Activated T-helper 2 cell treated with anti-CD3 and anti-CD28 coated beads, Interferon-gamma antibody, Interleukin-2, Interleukin-4, amounts not matched to agents 10 μg/mL and 5 μg/mL and 100 μg/mL, durations not matched to agents 14 hours and 24 hours and 36 hours (primary cell): ENCODE measurements at places on chromosomes 12 and 14. TPM values are rescaled to one million over a fixed set of nuclear protein-coding genes. Genes with fewer than 3 reads are reported as not detected.

DNA sequence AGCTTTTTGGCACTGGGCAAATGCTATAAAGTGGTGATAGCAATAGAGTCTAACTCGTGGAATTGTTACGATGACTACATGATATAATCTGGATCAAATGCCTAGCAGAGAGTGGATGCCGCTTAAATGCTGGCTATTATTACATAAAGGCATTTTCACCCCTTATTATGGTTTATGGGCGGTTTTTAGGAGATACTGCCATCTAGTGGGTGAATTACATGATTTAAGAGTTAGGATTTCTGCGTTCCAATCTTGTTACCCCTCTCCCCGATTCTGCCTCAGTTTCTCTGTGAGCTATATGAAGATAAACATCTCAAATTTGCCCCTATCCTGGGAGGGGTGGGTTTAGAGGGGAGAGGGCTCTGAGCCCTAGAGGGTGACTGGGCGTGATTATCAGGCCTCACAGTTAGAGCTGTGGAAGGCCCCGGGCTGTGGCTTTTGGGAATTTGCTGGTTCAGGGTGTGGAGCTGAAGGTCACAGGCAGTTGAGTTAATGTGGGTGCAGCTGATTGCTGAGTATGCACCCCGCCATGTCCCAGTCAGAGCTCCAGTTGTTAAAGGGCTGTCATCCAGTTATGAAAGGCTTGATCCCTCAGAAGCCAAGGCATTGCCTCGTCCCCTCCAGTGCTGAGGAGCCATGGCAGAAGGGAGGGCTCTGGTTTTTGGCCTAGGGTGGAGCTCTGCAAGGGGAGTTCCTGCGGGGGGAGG lies 14.4 kb downstream of the CLSTN3 start:
- DNase-seq: no peak
- no peak overlapping the region for H3K27ac ChIP-seq
- H3K27me3 ChIP-seq: no peaks in the 10 kb centered on the region
- H3K36me3 ChIP-seq: peaks cover 72% of the 10 kb centered on the region

PAPLN gene
- 0.67 and 0.75 TPM in 2 replicates for total RNA-seq

ARG2 gene
- 19.2 and 21.1 TPM in 2 replicates for total RNA-seq

MGST1 gene
- 1.4 and 1.8 TPM in 2 replicates for total RNA-seq

DCD gene
- total RNA-seq: not detected in 2 replicates

GRCh38 chr14:75487155-75487671 lies 35.1 kb upstream of the BATF start:
- H3K4me3 ChIP-seq: no peak overlapping the region
- H3K27ac ChIP-seq: no peak overlapping the region
- DNase-seq: peak; percentile 25
- H3K27me3 ChIP-seq: no peaks in the 10 kb centered on the region
- H3K36me3 ChIP-seq: no peaks in the 10 kb centered on the region
- H3K4me1 ChIP-seq: peaks cover 38% of the 10 kb centered on the region

DNA sequence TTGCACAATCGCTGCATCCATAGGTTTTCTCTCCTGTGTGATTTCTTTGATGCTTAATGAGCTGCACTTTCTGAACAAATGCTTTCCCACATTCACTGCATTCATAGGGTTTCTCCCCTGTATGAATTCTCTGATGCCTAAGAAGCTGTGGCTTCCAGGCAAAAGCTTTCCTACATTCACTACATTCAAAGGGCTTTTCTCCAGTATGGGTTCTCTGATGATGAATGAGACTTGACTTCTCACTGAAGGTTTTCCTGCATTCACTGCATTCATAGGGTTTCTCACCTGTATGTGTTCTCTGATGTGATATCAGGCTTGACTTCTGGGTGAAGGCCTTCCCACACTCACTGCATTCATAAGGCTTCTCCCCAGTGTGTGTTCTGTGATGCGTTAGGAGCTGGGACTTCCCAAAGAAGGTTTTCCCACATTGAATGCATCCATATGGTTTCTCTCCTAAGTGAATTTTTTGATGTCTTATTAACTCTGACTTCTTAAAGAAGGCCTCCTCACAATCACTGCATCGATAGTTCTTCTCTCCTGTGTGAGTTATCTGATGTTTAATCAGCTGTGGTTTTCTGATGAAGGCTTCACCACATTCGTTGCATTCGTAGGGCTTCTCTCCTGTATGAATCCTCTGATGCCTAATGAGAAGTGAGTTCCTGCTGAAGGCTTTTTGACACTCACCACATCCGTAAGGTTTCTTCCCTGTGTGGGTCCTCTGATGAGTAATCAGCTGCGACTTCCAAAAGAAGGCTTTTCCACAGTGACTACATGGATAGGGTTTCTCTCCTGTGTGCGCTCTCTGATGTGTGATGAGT lies 30.3 kb downstream of the ZNF605 start:
- H3K27me3 ChIP-seq: no peaks in the 10 kb centered on the region
- H3K27ac ChIP-seq: no peak overlapping the region
- peaks cover 49% of the 10 kb centered on the region for H3K36me3 ChIP-seq
- H3K4me1 ChIP-seq: no peaks in the 10 kb centered on the region
